Hematopoietic multipotent progenitor cell treated with erythropoietin and hydrocortisone succinate and interleukin-3 and kit ligand, for 8 days (in vitro differentiated cells): ENCODE measurements at places on chromosomes 13 and 19.

GRCh38 chr19:10784257-10784656, 51.8 kb downstream of the TMED1 start:
- DNase-seq, result no peak

DNA sequence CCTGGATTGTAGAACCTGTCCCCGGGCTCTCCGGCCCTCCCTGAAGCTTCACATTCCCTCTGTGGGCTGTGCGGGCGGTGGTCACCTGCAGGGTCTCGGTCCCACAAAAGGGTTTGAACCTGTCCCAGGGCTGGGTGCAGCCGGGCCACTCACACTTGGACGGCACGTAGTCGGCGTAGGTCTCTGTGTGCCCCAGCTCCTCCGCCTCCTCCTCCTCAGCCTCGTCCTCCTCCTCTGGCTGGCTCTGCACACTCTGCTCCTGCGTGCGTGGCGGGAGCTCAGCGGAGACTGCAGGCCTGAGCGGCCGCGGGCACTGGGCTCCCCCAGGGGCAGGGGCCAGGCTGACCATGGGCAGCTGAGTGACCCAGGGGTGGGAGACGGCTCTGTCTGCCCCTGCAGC, 19.6 kb downstream of the GPX4 start:
- DNase-seq, result no peak

DNA sequence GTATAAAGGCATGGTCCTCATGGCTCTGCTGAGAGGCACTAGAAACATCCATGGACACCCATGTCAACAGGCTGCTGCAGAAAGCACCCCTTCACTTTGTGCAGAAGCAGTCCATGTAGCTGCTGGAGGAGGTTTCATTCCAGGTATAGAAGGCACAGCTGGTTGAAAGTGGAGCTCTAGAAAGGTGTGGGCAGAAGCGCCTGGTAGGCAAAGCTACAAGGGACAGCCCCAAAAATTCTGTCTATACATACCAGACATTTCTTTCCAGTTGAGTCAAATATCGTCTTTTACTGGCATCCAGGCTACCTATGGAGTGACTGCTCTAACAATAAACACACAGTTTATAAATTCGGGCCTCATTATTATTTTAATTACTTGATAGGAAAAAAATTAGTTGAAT, 129.3 kb downstream of the ENOX1 start:
- no peak for DNase-seq

DNA sequence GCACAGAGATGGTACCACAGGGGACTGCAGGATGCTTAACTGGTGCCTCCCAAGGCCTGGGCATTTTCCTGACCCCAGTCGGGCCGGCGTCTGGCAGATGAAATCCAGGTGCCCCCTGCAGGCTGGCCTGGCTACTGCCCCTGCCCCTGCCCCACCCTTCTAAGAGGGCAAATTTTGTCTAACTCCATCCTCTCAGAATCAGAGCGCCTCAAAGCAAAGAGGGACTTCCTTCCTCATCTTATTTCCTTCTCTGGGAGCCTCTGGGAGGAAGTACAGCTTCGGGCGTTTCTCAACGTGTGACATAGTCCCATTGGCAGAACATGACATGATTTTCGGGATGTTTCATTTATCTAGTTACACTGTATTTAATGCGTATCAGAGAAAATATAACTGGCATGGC, 2.7 kb downstream of the PRKACA start:
- peak; percentile 55 for DNase-seq

DNA sequence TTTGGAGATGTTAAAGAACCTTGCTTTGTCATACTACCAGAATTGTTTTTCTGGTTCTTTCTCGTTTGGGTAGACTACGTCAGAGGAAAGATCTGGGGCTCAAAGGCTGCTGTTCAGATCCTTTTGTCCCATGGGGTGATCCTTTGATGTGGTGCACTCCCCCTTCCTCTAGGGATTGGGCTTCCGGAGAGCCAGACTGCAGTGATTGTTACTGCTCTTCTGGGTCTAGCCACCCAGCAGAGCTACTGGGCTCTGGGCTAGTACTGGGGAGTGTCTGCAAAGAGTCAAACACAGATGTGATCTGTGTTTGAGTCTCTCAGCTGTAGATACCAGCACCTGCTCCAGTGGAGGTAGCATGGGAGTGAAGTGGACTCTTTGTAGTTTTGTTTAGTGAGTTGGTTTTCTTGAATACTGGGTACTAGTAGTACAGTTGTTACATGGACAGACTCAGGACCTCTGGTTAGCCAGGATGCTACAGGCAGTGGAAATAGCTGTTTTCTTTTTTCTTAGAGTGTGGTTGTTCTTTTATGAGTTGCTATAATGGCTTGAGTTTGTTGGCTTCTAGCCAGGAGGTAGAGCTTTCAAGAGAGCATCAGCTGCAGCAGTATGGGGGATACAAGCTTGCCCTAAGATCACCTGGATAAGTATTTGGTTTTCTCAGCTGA, 34.4 kb downstream of the DNAJC15 start:
- peak; percentile 10 for DNase-seq

- DNase-seq, result peak; percentile 51
These were observed 138.2 kb downstream of the SLC7A1 start for GRCh38 chr13:29457299-29457698.

- no peak for DNase-seq
These were observed 19.1 kb downstream of the KLF5 start for GRCh38 chr13:73077865-73078264.

DNA sequence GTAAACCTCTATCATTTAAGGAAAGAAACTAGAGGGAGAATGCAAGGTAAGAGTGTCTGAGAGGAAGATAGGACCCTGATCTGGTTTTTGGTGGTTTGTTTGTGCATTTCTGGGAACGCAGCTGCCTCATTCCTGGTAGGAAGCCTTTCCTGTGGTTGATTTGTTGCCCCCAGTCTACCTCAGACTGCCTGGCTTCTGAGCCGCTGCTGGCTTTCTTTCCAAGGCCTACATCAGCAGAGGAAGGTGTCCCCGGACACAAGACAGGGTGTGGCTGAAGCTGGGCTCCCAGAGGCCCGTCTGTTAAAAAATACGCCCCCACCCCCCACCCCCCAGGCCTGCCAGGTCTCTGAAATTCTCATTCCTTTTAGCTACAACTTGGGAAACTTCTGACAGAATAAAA, 42.6 kb downstream of the C13orf42 start:
- no peak for DNase-seq

- DNase-seq, result no peak
These were observed 6.9 kb downstream of the MKNK2 start for GRCh38 chr19:2043961-2044708.

DNA sequence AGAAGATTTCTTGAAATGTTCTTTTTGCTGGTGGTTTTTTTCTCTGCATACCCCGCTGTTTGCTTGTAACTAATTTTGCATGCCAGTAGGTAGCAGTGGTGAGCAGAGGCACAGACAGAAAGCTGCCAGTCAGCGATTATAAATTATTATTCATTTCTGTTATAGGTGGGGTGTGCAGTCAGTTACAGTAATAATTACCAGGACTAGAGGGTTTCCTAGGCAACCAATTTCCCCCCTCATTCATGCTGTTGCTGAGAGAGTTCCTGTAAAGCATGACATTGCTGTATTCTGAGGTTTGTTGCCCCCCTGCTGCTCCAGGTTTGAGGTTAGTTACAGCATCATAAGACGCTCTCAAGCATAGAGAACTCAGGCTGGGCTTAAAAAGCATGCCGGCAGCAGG, 104.5 kb downstream of the URI1 start:
- peak; percentile 39 for DNase-seq

DNA sequence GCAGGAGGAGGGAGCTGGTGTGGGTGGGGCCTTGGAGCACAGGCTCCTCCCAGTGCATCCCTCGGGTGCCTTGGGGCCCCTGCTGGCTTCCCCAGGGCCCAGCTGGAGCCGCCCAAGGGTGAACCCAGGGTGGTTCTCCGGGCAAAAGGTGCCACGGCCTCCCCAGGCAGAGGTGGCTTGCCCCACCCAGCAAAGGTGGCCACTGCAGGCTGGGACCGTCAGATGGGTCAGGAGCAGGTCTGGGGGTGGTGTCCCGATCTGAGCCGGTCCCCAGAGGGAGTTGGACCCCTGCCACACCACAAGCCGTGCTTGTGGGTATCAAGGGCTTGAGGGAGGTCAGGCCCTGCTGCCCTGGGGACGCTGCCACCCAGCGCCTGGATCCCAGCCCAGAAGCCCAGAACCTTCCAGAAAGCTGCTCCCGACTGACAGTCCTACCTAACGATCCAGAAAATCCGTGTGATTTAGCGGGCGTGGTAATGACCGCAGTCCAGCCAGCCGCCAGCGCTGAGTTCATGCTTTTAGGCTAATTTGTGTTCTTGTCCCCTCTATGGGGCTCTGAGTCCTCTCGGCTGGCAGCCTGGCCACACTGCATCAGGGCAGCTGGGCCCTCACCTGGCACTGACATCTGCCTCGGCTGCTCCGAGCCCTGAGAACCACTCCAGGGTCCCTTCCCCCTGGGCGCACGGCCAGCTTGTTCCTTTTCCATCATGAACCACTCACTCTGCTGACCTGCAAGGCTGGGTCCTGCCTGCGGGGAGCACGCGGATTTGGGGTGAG, 5.0 kb upstream of the GRIN3B start:
- DNase-seq, result peak; percentile 31

DNA sequence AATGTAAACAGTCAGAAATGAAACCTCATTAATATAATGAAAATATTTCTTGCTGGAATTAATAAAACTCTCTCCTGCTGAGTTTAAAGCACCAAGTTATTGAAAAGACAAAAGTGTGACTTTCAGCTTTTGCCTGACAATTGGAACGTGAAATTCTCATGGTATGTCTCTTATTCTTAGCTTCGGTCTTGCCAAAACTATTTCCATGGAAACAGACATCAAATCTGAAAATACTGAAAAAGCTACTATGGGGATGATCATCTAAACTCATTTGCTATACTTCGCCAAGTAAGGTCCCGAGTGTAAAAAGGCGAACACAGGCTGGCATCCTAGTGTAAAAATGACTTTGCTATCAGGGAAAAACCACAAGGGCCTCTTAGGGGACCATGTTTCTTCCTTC, 22.8 kb downstream of the HTR2A start:
- DNase-seq, result no peak

DNA sequence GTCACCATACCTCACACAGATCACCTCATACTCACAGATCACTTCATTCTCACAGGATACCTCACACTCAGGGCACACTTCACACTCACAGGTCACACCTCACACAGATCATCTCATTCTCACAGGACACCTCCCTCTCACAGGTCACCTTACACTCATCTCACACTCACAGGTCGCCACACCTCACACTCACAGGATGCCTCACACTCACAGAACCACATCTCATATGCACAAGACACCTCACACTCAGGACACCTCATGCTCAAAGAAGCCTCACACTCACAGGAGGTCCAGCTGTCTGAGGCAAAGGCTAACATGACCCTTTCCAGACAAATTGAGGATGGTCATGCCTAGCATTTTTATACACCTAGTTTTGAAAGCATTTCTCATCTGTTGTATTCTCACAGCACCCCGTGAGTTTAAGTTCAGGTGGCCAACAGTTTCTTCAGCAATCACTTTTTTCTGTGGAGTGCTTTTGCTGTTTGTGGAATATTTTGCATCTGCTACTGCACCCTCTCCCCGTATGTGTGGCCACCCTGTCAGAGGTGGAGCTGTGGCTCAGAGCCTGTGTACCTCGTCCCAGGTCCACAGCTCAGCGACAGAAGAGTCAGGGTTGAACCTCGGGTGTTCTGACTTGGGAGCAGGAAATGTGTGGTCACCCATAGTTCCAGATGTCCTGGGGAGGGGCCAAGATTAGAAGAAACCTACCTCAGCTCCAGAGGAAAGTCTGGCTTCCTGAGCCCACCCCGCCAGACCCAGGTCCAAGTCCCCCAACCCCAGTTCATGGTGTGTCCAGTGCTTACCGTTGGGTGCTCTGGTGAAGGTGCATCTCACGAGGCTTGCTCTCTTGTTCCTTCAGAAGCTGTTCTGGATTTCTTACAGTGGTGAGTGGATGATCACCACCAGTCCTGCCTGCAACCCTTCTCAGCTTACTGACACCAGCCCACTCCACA, 7.6 kb downstream of the F7 start:
- no peak for DNase-seq

GRCh38 chr13:24888291-24888931, 124.4 kb downstream of the RNF17 start:
- no peak for DNase-seq

GRCh38 chr13:50140153-50140552, 124.9 kb downstream of the KCNRG start:
- DNase-seq, result no peak

DNA sequence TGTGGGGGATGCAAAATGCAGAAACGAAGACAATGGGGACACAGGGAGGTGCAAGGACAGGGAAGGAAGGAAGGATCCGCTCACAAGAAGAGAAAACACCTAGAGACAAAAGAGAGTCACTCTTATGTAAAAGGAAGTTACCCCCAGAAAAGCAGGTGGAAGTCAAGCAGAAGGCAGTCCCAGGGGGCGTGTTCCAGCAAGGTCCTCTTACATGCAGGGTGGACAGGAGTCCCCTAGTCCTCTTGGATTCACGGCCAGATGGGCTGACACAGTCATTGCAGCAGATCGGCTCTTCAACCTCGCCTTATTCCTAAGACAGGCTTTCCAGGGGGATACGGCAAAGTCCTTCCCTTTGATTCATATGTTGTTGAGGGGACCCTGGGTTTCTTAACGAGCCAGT, 83.9 kb upstream of the SPATA13 start:
- DNase-seq, result no peak

DNA sequence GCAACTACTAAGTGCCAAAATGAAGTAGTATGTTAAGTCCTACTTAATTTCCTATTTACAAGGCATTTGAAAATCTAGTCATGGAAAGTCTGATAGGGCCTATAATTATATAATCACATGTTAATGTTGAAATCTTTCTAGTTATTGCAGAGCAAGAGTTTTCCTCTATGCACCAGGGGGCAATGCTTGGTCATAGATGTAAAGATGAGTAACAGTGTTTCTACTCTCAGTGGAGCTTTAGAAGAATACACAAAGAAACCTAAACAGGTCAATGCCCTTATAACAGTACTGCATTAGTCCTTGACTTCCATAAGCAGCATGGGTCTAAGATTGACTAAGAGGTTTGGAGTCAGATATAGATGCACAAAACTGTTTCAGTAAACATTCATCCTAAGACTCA, 218.7 kb downstream of the KCTD12 start:
- peak; percentile 38 for DNase-seq

GRCh38 chr19:16859626-16860025, 29.2 kb upstream of the F2RL3 start:
- no peak for DNase-seq

GRCh38 chr13:23620613-23621315, 50.6 kb downstream of the TNFRSF19 start:
- DNase-seq, result no peak

GRCh38 chr13:26688980-26689379, 71.6 kb downstream of the GPR12 start:
- DNase-seq, result no peak

GRCh38 chr19:6604906-6605305, 14.0 kb upstream of the CD70 start:
- DNase-seq, result no peak

DNA sequence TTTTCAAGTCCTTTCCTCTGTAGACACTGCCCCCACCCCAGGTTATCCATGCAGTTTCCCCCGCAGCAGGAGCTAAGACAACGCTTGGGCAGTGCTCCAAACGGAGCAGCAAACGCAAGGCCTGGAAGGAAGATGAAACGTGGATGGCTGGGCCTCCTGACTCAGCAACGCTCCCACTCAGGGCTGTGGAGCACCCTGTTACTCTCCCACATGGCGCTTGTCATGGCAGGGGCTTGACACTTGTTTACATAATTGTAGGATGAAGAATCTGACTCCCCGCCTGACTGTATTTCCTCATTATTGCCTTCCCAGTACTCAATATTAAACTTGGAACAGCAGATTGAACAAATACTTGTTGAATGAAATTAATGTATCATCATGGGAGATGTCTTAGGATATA, 799 bp upstream of the C1QTNF9B start:
- no peak for DNase-seq

- peak; percentile 46 for DNase-seq
These were observed 35.4 kb upstream of the MAP3K10 start for GRCh38 chr19:40155749-40156265.
